ENCODE measurements at places on chromosomes 16 and 17. TPM values are rescaled to one million over a fixed set of nuclear protein-coding genes. Genes with fewer than 3 reads are reported as not detected.

TUFM gene
- polyA plus RNA-seq: 443 TPM

DNAH2 gene
- polyA plus RNA-seq: 0.17 TPM

TMEM88 gene
- 59.8 TPM for polyA plus RNA-seq

CKLF gene
- polyA plus RNA-seq: 28.7 TPM

NT5C3B gene
- 88.0 TPM for polyA plus RNA-seq

ZNF205 gene
- 14.1 TPM for polyA plus RNA-seq

MYH13 gene
- polyA plus RNA-seq: not detected

ZNF785 gene
- polyA plus RNA-seq: 6.3 TPM

SGCA gene
- 5.5 TPM for polyA plus RNA-seq

CTRB2 gene
- not detected for polyA plus RNA-seq

TAC4 gene
- not detected for polyA plus RNA-seq

HS3ST3A1 gene
- polyA plus RNA-seq: 1.2 TPM

EIF5A gene
- polyA plus RNA-seq: 434 TPM

Measured in kidney (tissue), 22 donors.